NCI-H1092 (cell line): ENCODE measurements at places on chromosomes 12 and 14.

DNA sequence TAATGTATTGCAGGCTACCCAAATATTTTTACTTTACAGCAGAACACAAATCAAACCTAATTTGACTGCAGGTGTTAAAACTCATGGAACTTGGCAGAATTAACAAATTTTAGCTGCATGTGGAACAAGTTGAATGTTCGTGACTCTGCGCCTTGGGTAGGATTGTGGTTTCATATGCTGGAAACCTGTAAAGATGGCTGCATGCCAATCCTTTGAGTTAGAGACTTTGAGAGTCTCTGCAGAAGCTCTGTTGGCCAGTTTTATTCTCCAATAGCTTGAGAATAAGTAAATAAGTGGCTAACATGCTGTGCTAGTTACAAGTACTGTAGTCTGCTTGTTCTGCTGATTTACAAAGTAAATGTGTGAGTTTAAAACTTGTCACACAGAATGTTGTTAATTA is 77.8 kb downstream of the PDE6H start:
- DNase-seq = no peak

- no peak for DNase-seq
Observed at GRCh38 chr14:63752449-63753169, 24.7 kb upstream of the SGPP1 start.

GRCh38 chr12:54564768-54565167 is 15.4 kb downstream of the PDE1B start:
- DNase-seq = no peak

GRCh38 chr14:68109132-68109900 is 289.7 kb downstream of the RAD51B start:
- no peak for DNase-seq

GRCh38 chr12:27331291-27331926 is 1.2 kb upstream of the BMAL2 start:
- DNase-seq = no peak

GRCh38 chr12:49868449-49868848 is 25.5 kb upstream of the BCDIN3D start:
- no peak for DNase-seq

GRCh38 chr14:99560922-99561683 is 42.9 kb downstream of the CCDC85C start:
- no peak for DNase-seq

DNA sequence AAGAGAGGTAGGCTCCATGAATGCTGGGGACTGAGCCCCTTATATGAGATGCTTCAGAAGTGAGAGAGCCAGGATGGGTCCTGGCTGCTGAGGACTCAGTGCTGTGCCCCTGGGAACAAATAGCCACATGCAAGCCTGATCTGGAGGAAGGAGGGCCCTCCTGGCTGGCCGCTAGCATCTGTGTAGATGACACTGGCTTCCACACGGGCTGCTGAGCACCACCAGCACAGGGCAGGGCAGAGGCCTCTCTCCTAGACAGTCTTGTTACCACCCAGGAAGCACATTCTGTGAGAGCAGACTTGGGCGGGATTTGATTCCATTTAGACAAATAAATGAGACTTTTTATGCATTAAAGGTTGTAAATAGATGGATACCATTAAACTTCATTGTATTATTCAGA is 48.0 kb downstream of the ZNF664 start:
- DNase-seq = no peak

DNA sequence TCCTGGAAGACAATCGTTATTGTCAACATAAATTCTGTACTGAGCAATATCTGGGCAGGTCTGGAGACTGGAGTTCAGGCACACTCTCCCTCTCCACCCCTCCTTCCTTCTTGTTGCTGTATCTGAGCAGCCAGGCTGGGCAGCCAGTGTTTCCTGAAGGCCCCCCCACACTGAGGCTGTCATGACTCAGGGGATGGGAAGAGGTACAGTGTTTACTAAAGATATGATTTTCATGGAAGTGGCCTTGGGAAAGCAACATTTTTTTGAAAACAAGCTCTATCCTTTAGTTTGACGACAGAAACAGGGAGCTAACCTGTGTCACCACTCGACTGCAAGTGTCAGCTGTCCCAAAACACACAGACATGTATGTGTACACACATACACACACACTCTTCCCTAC is 1485.4 kb upstream of the TMEM132C start:
- no peak for DNase-seq

DNA sequence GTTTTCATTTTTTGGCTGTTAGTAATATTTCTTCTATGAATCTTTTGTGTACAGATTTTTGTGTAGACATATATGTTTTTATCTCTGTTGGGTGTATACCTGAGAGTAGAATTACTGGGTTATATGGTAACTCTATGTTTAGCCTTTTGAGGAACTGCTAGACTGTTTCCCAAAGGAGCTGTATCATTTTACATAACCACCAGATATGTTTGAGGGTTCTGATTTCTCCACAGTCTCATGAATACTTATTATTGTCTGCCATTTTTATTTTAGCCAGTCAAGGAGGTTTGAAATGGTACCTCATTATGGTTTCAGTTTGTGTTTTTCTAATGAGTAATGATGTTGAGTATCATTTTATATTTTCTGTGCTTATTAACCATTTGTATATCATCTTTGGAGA is 1.9 kb downstream of the PCNX4 start:
- no peak for DNase-seq

DNA sequence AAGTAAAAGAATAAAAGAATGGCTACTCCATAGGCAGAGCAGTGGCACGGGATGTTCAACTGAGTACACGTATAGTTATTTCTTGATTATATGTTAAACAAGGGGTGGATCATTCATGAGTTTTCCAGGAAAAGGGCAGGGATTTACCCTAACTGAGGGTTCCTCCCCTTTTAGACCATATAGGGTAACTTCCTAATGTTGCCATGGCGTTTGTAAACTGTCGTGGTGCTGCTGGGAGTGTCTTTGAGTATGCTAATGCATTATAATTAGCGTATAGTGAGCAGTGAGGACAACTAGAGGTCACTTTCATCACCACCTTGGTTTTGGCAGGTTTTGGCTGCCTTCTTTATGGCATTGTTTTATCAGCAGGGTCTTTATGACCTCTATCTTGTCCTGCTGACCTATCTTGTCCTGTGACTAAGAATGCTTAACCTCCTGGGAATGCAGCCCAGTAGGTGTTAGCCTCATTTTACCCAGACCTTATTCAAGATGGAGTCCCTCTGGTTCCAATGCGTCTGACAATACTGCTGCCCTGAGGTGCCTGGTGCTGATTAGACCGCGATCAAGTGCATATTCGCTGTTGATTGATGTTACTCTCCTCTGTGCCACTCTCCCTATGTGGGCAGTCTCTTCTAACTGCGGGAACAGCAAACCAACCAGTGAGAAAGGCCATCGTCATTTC is 67.6 kb upstream of the AMN1 start:
- no peak for DNase-seq

- DNase-seq = no peak
Observed at GRCh38 chr12:18275981-18276380, 14.7 kb downstream of the PIK3C2G start.

- no peak for DNase-seq
Observed at GRCh38 chr12:95054206-95054605, 19.2 kb downstream of the NR2C1 start.

DNA sequence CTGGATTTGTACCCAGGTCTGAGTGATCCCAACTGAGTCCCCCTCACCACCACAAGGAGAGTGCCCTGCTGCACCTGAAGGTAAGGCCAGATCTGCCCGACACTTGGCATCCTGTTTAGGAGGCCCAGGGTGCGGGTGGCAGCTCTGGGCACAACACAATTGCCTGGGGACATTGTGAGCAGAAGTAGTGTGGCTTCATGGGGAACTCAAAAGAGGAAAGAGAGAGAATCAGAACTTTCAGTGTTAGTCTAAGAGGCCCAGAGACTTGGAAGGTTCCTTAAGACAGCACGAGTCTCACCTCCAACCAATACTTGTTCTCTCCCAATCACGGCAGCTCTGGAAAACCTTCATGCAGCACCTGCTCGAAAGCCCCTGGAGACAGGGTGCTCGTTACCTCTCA is 6.6 kb upstream of the SLC8B1 start:
- DNase-seq = no peak

DNA sequence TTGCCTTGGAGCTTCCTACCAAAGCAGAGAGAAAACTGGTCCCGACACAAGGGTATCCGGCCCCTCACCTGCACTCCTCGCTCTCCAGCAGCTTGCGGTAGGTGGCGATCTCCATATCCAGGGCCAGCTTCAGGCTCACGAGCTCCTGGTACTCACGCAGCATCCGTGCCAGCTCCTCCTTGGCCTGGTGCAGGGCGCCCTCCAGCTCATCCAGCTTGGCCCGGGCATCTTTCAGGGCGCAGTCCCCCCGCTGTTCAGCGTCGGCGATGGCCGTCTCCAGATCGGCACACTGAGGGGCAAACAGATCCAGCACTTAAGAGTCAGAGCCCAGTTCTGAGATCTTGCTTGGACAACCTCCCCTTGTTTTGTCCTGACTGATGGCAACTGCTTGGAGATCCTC is 13.7 kb downstream of the KRT72 start:
- DNase-seq = no peak

DNA sequence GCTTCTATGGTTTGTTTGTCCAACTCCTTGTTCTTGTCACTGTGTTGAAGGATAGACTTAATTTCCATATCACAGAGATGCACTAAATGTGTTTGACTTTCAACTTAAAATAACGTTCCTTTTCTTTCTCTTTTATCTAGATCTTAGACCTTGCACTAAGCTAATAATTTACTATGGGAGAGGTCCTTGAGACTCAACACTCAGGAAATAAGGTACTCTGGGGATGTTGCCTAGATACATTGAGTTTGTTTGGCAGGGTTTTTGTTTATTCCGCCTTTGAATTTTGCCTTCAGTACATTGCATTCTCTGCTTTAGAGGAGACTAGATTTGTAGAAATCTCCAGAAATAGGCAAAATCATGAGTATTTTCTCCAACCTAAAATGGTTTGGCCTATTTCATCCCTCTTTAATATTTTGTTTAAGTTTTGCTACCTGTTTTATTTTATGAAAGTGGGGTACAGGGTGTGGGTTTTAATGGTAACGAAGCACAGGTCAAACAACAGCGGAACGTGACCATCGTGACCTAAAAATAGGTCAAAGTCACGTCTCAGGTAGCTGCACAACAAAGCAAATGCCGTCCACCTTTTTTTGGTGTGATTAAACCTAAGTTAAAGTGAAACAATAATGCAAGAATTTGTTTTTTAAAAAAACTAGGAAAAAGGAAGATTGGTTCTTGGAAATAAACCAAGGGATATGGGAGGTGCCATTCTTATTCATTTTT is 115.3 kb upstream of the CPSF6 start:
- DNase-seq = peak; percentile 50

GRCh38 chr12:48811437-48812090 is 6.7 kb upstream of the CACNB3 start:
- no peak for DNase-seq

GRCh38 chr12:8157484-8158198 is 826 bp downstream of the ZNF705A start:
- no peak for DNase-seq

DNA sequence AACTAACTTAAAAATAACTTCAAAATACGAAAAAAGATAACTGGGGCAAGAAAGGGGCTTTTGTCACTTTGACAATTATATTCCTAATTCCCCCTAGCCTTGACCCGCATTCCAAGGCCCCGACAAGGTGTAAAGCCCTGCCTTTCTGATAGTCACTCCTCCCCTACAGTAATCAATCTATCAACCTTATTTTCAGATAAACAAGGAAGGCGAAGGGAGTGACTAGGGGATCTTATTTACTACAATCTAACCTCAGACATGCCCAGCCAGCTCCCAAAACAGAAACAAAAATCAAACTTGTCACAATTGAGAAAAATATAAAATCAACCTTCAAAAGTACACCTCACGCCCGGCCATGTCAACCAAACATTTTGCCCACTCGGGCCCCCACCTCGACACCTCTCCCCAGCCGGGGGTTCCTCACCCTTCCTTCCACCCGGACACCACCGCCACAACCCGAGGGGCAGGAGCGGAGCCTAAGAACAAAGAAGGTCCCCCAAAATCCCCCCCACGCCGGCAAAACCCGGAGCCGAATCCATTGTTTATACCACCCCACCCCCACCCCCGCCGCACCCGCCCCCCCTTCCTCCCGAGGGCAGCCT is 562 bp downstream of the ZFYVE1 start:
- no peak for DNase-seq

DNA sequence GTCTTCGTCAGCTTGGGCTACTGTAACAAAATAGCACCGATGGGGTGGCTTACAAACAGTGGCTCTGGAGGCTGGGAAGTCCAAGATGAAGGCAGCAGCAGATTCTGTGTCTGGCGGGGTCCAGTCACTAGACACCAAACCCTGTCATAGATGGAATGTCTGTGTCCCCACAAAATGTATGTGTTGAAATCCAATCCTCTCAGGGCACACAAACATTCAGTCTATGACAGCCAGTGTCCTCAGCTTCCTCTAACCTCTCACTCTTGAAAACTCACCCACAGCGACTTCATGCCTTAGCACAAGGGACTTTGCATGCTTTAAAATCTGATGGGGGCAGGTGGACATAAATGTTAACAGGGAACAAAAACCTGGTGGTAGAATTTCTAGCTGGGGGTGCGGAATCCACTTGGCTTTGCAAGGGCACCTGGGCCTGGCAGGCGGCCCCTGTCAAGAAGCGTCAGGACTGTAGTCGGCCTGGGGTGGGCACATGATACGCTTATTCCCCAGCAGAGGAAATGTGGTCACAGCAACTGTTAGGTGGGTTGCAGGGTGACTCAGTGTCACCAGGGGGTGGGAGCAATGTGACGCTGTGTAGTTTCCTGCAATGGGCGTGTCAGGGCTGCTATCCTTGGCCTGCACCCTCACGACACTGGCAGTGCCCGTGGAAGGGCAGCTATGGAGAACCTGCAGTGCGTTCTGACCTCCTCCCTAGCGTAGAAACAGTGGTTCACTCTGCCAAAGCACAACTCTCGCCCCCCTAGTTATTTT is 17.7 kb downstream of the RIN3 start:
- no peak for DNase-seq

DNA sequence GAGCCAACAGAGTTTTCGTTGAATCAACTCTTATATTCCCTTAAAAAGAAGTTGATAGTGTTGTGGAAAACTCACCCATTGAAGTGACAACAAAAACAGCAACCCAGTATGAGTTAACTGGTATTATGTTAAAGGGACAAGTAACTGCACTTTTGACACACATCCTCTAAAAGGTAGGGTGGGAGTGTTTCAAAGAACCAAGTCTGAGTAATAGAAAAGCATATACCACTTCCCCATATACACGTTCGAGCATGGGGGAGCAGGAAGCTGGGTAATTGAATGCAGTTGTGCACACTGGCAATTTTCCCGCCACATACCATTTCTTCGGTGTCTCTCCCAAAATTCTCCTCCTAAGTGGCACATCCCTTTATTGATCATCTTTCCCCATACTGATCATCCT is 31.5 kb downstream of the IFNG-AS1 start:
- DNase-seq = no peak

DNA sequence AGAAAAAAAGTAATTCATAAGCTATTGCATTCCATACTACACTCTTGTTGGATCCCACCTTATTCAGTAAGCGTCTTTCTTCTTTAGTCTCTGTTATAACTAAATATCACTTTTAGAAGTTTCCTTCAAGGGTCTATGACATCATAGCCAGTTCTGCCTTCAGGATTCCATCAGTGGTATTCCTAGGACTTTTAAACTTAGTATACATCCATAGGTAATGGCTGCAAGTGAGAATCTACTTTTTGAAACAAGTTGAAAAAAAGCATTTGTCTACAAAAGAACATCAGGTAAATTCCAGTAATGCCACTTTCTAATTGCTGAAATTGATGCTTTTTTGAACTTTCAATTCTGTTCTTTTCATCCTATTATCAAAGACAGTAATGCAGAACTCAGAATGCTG is at the start of gene FSCB:
TSS of gene FSCB (minus strand) at position 101 of the 400 bp plus-strand sequence. CDS start 296 bp downstream, outside the sequence.
- DNase-seq = no peak

GRCh38 chr12:12977231-12977630 is 22.8 kb downstream of the HEBP1 start:
- DNase-seq = no peak
